NCI-H69 (cell line): ENCODE measurements at places on chromosomes 7 and 10.

DNA sequence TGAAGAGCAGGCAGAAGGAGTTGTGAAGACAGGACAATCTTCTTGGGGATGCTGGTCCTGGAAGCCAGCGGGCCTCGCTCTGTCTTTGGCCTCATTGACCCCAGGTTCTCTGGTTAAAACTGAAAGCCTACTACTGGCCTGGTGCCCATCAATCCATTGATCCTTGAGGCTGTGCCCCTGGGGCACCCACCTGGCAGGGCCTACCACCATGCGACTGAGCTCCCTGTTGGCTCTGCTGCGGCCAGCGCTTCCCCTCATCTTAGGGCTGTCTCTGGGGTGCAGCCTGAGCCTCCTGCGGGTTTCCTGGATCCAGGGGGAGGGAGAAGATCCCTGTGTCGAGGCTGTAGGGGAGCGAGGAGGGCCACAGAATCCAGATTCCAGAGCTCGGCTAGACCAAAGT is 1.5 kb downstream of the CHPF2 start:
- DNase-seq = no peak

- no peak for DNase-seq
Observed at GRCh38 chr10:131109726-131110125, 201.8 kb downstream of the TCERG1L start.

DNA sequence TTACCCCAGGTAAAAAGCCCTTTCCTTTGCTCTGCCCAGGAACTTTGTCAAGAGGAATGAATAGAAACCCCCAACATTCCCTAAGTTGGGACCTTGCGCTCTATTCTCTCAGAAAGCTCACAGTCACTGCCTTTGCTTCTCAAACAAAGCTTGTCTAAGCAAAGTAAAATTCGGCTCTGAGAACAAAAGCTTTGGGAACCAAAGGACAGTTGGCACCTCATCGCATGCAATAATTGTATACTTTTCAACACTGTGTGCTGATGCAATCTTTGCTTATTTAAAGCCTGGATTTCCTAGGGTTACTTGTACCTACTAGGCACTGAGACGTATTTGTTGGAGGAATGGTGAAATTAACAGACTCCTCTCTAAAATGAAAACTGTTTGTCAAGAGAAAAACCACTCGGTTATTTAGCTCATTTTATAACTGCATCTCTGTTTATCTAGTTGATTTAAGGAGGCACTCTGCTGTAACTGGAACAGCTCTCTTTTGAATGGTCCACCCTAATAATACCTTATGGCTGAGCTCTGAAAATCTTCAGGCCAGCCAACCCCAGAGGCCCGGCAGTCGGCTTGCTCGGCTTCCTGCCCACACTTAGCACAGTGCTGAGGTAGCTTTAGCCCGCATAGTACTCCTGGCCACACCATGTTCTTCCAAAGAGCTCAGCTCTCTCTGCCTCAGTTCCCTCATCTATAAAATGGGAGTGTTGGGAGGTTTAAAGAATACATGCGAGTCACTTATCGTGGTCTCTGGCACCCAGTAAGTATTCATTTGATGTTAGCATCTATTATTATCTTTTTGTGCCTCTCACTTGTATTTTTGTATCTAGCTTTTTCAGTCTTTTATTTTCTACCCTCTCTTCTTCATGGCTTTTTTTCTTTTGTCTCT is 80.2 kb upstream of the PRR15 start:
- peak; percentile 63 for DNase-seq

GRCh38 chr10:93746844-93747284 is 10.9 kb upstream of the LGI1 start:
- peak; percentile 74 for DNase-seq

GRCh38 chr7:121837462-121837861 is 35.5 kb upstream of the PTPRZ1 start:
- peak; percentile 80 for DNase-seq

GRCh38 chr7:134565643-134566136 is 16.8 kb downstream of the AKR1B15 start:
- DNase-seq = no peak

GRCh38 chr7:128017460-128017859 is 13.8 kb downstream of the LRRC4 start:
- DNase-seq = peak; percentile 74

DNA sequence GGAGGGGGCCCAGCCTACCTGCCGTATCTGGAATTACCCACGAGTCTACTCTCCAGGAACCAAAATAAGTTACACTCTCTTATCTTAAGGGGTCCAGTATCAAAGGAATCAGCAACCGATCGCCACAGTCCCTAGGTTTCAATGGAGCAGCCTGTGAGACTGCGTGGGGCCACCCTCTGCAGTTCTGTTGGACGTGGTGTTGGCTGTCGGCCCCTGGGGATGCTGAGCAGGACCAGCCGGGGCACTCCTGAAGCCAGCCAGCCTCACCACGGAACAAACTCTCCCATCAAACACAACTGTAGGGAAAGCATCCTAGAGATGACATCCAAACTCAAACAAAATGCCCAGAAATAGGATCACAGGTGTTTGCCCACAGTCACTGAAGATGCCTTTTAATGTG is 25.5 kb upstream of the ABLIM1 start:
- no peak for DNase-seq

GRCh38 chr10:12631216-12631615 is 281.9 kb downstream of the CAMK1D start:
- DNase-seq = peak; percentile 52

DNA sequence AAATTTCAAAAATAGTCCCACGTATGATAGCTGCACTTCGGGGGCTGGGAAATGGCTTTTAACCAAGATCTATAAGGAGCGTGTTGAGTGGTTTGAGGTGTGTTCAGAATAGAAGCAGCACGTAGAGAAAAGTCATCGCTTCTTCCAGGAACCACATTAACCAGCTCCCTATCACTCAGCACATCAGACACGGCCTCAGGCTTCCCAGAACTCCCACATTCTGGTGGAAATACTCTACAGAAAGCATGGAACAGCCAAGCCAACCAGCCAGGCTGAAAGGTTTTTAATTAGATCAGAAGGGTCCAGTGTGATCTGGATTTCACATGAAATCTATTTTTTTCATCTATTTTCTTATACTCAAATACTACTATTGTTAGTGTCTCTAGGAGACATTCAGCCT is 231.5 kb upstream of the NRP1 start:
- no peak for DNase-seq

DNA sequence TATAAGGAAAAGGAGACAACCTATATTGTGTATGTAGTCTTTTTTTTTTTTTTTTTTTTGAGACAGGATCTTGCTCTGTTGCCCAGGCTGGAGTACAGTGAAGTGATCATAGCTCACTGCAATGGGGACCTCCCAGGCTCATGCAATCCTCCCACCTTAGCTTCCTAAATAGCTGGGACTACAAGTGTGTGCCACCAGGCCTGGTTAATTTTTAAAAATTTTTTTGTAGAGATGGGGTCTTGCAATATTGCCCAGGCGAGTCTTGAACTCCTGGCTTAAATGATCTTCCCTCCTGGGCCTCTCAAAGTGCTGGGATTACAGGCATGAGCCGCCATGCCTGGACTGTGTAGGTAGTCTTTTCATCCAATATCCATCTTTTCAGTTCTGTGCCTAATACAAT is 78.7 kb upstream of the ARHGAP21 start:
- no peak for DNase-seq

DNA sequence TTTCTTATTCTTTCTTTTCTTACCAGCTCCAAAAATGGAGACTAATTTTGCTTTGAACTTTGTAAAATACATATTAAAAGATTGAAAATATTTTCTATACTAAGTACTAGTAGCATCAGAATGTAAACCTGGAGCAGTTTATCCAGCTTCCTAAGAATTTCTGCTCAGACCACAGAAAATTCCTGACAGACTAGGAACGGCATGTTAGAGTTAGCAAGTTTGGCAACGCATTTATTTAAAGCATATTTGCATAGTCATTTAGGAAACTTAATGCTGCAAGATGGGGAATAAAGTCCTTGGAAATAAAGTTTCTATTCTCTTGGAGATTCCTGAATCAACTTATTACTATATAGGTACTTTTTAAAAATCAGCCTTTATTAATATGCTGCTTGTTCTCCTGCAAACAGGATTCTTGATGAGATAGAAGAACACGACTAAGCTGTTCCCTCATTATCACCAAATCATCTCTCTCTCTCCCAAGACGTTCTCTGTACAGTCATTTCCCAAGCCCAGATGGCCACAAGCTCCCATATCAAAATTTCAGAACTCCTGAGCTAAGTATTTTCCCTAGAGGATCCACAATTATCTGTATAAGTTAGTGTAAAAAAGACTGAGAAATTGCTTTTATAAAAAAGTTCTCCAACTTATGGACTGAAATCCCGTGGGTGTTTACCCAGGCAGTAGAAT is 305.8 kb upstream of the NEBL start:
- DNase-seq = no peak

GRCh38 chr7:47366211-47366610 is 215.7 kb downstream of the TNS3 start:
- peak; percentile 77 for DNase-seq

DNA sequence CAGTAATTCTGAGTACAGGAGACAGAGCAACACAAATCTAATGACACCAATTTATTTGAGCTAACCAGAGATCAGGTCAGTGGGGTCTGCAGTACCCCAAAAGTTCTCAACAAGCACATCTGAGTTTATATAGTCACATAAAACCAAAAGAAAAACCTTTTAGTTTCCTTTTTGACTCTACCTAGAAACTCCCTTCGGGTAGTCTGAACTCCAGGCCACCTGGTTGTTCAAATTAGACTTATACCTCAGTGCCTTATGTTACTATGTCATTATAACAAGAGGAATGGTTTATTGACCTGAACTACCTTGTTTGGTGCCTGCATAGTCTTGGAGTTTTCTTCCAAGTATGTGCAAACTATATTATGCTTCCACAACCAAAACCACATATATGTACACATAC is 14.6 kb downstream of the ZCWPW1 start:
- DNase-seq = no peak

DNA sequence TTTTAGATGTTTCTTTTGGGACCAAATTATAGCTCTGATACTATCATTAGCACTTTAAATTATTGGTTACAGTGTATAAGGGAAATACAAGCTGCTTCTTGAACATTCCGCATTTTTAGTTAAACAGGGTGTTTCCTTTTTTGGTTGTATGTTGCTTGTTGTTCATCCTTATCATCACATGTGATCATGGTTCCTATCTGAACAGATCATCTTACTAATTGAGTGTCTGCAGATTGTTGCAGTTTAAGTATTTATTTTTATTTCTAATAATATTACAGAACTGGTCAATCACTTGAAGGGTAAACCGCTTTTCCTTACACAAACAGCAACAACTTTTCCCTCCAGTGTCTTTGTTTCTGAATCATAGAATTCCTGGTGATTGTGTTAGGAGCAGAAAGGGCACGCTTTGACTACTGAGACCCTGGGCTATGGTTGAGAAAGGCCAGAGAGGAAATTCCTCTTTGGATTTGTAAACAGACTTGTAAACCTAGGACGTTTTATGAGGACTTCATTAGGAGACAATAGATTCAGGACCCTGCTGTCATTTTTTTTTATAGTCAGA is 37.2 kb downstream of the CHN2 start:
- peak; percentile 31 for DNase-seq

- no peak for DNase-seq
Observed at GRCh38 chr10:35470925-35471315, 134.2 kb upstream of the GJD4 start.

DNA sequence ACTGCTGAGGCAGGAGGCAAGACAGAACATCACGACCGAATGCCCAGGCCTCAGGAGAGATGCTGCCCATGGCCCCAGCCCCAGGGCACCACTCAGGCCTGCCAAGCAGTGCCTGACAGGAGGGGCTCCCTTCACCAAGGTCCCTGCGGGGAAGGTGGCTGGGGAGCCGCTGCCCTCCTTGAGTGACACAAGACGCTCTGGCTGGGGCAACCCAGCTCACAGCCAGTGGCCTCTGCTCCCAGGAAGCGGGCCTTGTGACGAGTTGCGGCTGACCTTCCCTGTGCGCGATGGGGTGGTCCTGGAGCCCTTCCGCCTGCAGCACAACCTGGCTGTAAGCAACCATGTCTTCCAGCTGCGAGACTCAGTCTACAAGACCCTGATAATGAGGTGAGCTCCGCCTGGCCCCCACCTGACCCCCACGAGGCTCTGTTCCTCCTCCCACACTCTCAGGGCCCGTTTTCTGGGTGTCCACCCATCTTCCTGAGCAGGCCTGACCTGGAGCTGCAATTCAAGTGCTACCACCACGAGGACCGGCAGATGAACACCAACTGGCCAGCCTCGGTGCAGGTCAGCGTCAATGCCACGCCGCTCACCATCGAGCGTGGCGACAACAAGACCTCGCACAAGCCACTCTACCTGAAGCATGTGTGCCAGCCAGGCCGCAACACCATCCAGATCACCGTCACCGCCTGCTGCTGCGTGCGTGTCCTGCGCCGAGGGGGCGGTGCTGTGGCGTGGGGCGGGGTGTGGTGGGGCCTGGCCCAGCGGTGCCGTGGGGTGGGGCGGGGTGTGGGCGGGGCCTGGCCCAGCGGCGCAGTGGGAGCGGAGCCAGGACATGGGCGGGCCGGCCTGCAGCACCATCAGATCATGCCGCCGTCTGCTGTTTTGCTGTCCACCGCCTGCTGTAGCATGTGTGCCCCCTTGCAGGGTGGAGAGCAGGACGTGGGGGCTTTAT is 12.8 kb downstream of the ZMIZ2 start:
- no peak for DNase-seq

DNA sequence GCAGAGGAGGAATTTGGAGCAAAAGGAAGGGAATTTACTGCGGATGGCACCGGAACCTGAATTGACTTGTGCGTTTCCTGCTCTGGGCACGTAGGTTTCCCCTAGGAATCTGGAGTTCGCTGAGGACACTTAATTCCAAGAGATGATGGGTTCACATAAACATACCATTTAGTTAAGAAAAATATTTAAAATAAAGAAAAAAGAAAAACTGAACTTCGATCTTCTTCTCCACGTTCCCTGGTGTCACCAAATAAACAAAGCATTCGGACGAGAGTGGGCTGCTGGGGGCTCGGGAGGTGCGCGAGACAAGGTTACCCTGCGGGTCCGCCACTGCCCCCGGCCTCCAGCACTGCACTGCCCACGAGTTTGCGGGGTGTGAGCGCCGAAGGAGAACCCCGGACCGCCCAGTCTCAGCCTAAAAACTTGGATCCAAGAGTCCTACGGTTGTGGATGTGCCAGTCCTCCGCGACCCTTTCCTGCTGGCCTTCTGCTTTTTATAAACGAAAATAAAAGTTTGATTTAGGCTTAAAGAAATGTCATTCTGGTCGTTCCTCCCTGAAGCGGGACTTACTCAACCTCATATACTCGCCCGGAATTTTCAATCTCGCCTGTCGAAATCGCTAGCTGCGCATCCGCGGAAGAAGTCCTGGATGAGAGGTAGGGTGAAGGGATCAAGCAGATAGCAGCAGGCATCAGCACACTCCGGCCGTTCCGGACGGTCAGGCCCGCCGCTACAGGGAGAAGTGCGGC is 30.3 kb downstream of the SKIDA1 start:
- peak; percentile 31 for DNase-seq

GRCh38 chr7:132080967-132081668 is 495.2 kb downstream of the PLXNA4 start:
- DNase-seq = no peak
